GM23248 (cell line): ENCODE measurements at places on chromosomes 2 and 18.

- peak; percentile 56 for DNase-seq
These were observed 92.9 kb downstream of the ZEB2 start for GRCh38 chr2:144426981-144427479.

GRCh38 chr18:47992976-47993375 lies 62.5 kb upstream of the SMAD2 start:
- DNase-seq = no peak

DNA sequence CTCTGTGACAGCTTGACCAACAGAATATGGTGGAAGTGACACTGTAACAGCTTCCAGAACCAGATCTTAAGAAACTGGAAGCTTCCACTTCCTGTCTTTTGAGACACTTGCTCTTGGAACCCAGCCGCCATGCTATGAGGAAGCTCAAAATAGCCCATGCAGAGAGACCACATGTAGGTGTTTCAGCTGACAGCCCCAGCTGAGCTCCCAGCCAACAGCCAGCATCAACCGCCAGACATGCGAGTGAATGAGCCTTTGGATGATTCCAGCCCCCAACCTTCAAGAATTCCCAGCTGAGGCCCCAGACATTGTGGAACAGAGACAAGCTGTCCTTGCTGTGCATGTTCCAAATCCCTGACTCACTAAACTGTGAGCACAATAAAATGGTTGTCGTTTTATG lies 27.9 kb downstream of the ACVR1 start:
- no peak for DNase-seq

DNA sequence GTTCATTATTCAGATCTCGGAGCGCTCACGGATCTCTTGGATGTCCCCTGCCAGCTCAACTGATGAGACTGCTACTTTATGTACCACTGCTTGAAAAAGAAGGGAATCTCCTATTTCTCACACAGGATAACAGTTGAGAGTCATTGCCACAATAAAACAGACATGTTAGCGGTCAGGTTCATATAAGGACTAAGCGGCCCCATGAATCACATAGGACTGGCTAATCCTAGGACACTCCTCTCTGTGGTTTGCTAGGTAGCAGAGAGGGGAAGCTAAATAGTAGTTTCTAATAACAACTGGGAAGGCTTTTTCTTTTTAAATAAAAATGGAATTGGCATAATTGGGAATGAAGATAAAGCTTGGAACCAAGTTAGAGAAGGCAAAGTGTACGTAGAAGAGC lies 15.9 kb upstream of the TGFA start:
- peak; percentile 20 for DNase-seq

GRCh38 chr2:168500516-168500915 lies 44.4 kb downstream of the CERS6 start:
- no peak for DNase-seq

DNA sequence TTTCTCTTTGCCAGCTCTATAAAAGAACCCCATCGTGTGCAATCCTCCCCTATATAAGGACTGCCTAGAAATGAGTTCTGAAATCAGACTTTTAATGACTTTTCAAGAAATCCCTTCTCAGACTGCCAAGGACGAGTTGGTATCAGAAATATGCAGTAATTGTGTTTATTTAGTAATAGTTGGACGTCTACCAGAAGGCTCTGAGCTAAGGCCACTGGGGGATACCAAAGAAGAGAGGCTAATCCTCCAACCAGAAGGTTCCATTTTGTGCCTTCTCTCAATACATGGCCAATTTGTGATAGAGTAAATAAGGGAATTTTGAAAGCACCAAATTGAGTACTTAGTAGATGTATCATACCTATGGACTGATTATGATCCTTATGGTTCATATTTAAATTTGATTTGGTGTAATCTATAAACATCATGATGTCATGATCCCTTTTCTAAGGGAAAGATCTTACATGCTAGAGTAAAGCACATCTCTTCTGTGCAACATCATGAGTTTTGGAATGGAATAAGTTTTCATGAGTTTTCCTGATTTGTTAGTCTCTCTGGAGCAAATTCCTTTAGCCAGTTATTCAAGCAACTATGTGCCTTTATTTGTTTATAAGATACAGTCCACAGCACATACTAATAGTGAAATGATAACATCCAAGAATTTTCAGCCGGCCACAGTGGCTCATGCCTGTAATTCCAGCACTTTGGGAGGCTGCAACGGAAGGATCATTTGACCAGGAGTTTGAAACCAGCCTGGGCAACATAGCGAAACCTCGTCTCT lies 82.2 kb upstream of the LTBP1 start:
- peak; percentile 84 for DNase-seq

DNA sequence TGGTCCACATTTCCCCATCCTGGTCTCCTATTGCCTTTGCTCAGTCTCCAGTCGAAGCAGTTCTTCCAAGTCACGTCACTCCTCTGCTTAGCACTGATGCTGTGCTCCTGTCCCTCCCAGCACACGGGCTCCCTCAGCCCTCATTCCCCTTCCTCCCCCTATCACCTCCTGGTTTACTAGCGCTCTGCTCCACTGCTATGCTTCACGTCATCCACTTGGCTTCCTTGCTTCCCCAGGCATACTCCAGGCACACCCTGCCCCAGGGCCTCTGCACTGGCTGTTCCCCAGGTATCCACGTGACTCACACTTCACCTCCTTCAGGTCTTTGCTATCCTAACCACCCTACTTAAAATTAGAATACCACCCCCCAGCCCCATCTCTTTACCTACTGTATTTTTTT lies 269.3 kb downstream of the GLI2 start:
- DNase-seq = no peak

DNA sequence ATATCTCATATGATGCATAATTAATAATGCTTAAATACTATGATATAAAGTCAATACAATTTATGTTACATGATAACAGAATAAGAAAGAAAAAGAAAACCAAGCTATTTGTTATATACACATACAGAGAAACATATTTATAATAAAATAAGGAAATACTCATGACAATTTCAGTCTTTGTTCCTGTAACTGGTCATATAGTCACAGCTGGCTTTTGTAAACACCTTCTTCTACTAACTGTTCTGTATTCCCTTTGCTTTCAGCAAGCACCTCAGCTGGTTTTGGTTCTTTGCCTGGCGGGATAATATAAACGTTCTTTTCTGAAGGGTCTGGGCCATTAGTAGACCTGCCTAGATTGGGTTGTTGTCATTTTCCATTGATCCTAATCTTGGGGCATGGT lies 158.5 kb downstream of the COPS8 start:
- no peak for DNase-seq
